ENCODE measurements at places on chromosomes 16 and 17.

GRCh38 chr16:5642436-5642835 is 544.8 kb upstream of the EEF2KMT start:
- DNase-seq, result no peak

GRCh38 chr17:32747856-32748255 is 129.1 kb downstream of the MYO1D start:
- DNase-seq, result no peak

- DNase-seq, result no peak
These were observed 95.5 kb downstream of the GNAO1 start for GRCh38 chr16:56286809-56287208.

- no peak for DNase-seq
These were observed 68.2 kb downstream of the IRX5 start for GRCh38 chr16:54998834-54999233.

GRCh38 chr16:85594978-85595661 is 18.0 kb upstream of the GSE1 start:
- DNase-seq, result no peak

GRCh38 chr17:38547444-38547843 is 58.3 kb downstream of the SRCIN1 start:
- peak; percentile 43 for DNase-seq

DNA sequence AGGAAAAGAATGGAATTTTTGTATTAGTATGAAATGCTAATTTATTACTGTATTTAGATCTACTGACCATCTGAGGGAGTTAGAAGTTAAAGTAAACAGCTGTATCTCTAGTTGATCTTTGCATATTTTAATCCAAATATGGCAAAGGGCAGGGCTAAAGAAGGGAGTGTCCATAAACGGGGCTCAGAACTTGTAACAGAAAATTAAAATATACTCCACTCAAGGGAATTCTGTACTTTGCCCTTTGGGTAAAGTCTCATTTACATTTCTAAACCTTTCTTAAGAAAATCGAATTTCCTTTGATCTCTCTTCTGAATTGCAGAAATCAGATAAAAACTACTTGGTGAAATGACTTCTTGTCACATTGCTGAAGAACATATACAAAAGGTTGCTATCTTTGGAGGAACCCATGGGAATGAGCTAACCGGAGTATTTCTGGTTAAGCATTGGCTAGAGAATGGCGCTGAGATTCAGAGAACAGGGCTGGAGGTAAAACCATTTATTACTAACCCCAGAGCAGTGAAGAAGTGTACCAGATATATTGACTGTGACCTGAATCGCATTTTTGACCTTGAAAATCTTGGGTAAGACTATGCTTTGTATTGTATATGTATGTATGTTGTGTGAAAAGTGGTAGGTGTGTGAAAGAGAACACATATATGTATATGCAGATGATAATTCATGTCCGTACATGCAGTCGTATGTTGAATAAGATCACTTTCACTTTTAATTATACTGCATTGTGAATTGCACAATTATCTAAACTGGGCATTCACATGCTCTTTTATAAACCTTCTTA is at the start of gene ASPA:
Gene ASPA, plus strand, starts transcription at position 186 of the 799 bp plus-strand sequence. Its CDS starts 163 bp downstream, at position 349.
- no peak for DNase-seq

DNA sequence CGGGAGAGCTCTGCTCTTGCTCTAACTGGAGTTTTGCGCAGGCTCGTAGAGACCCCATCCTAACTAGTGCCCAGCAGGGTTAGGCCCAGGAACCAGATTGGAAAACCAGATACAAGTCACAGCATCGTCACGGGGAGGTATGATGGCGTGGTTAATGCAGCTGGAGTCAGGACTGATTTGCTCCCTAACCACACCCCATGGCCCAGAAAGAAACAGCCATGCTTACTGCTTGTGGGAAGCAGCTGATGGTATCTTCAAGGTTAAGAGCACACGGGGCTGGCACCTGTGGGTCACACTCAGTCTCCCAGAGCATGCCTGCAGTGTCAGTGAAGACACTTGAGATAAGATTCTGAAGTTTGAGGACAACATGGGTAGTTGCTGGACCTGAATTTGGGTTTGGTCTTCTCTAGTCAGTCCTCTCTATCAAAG is 60.2 kb downstream of the WIPI1 start:
- DNase-seq, result no peak

- no peak for DNase-seq
These were observed 140.9 kb downstream of the KCNJ2 start for GRCh38 chr17:70310221-70310672.

GRCh38 chr17:42814633-42815399 is 9.3 kb downstream of the BECN1 start:
- no peak for DNase-seq

DNA sequence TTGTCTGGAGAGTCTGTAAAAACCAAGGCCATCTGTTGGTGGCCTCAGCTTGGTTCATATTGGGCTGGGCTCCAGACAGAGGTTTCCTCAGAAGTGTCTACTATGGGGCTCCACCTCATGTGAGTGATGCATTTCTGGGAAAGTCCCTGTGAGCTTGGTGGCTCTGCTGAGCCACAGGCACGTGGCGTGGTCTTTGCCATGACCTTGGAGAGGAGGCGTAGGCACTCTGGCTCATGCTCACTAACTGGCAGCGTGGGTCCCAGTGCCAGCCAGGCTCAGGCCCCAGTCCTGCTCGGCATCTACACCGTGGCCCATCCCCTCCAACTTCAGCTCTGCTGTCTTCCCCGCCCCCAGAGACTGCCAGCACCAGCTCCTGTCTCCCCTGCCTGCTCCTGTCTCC is 10.7 kb upstream of the SMTNL2 start:
- no peak for DNase-seq

DNA sequence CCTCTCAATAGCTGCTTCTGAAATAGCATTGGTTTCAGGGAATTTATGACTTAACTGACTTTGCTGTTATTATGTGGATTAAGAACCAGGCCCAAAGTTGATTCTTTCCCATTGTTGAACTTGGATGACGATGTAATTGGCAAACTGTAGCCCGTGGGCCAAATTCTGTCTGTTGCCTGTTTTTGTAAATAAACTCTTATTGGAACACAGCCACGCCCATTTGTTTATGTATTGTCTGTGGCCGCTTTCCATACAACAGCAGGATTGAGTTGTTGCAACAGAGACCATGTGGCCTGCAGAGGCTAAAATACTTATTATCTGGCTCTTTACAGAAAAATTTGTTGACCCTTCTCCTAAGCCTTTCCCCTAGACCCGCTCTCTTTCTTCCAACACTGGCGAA is 31.6 kb downstream of the NTN1 start:
- DNase-seq, result no peak

GRCh38 chr16:11138769-11139325 is 117.2 kb downstream of the SOCS1 start:
- no peak for DNase-seq

DNA sequence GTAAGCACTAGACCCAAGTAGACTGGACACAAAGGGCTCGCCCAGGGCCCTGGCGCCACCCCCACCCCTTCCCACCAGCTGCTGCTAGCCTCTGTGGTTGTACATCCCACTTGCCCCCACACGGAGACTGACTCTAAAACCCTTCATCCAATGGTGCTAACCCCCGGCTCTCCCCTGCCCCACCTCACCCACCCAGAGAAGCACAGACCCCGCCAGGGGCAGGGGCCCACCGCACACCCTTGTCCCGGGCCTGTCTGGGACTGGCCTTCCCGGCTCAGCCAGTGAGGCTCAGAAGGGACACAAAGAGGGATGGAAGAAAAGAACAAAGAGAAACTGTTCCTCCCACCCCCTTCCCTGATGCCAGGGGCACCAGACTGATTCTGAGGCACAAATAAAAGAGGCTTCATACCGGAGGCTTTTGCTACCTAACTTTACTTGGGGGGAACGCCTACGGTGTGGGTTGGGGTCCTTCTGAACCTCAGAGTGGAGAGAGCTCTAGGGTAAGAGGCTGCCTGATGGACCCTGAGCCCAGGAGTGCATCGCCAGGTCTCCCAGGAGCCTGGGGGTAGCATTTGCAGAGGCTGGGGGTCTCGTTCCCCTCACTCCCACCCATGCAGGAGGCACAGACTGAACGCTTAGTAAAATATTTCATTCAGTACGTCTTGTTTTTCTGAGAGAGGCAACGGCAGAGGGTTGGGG is 8.2 kb downstream of the CORO6 start:
- DNase-seq, result no peak

- no peak for DNase-seq
These were observed 622 bp downstream of the TOM1L2 start for GRCh38 chr17:17971431-17972125.

DNA sequence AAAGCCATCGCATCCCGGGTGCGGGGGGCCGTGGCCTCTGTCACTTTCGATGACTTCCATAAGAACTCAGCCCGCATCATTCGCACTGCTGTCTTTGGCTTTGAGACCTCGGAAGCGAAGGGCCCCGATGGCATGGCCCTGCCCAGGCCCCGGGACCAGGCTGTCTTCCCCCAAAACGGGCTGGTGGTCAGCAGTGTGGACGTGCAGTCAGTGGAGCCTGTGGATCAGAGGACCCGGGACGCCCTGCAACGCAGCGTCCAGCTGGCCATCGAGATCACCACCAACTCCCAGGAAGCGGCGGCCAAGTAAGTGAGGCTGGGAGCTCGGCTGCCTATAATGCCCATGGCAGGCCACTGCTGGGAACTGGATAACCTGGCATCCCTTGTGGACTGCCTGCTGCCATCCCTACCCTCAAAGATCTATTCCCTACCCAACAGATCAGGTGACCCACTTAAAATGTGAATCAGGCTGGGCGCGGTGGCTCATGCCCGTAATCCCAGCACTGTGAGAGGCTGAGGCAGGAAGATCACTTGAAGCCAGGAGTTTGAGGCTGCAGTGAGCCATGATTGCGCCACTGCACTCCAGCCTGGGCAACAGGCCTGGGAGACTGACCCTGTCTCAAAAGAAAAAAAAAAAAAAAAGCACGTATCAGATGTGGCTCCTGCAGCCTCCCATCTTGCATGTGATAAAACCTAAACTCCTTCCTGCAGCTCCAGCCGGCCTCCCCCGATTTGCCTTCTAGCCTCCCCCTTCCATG is 18.3 kb downstream of the CDIPT start:
- DNase-seq, result no peak

GRCh38 chr16:49330562-49331201 is 42.9 kb upstream of the C16orf78 start:
- no peak for DNase-seq

DNA sequence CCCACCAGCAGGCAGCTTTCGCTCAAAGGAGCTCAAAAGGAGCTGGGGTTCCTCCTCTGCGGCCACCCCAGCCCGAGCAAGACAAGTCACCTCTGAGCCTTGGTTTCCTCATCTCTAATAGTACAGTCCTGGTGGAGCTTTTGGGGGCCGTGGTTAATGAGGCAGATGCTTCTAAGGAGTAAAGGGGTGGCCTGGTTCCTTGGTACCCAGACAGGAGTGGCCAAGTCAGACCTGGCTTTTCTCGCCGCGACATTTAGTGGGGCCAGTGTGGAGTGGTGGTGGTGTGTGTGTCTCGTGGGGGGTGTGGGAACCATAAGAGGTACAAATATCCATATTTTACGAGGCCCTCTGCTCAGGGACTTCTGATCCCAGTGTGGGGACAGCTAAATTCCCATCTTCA is 6.7 kb downstream of the FOXF1 start:
- no peak for DNase-seq

GRCh38 chr17:74271281-74271680 is 2.8 kb upstream of the DNAI2 start:
- DNase-seq, result peak; percentile 30

DNA sequence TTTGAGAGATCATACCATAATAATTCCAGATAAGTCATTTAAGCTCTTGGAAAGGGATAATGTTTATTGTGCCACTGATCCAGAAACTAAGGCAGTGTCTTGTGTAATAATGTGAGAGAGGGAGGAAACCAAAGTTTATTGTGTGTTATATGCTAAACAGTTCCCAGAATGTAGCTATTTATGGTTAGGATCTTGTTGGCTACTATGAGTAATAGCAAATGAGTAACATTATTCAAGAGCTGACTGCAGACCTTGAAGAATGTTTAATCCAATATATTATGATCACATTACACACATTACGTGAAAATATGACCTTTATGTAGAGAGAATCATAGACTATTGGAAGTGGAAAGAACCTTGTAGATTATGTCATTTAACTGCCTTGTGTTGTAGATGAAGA is 139.5 kb downstream of the BCAS3 start:
- no peak for DNase-seq
